ENCODE measurements at places on chromosomes 16 and 17. TPM values are rescaled to one million over a fixed set of nuclear protein-coding genes. Genes with fewer than 3 reads are reported as not detected.

- no peak for DNase-seq
Measured at GRCh38 chr16:81513204-81514040, 68.8 kb downstream of the CMIP start.

DNA sequence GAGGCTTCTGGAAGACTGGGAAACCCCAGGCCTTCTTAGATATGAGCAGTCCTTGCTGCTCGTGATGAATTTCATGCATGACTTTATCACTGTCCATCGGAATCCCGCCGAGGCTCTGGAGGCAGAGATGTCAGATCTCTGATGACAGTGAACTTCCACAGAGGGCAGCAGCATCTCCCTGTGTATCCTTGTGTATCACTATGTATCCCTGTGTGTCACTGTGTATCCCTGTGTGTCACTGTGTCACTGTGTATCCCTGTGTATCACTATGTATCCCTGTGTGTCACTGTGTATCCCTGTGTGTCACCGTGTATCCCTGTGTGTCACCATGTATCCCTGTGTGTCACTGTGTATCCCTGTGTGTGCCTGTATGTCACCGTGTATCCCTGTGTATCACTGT lies 160.2 kb upstream of the CHMP6 start:
- DNase-seq: no peak

CUEDC1 gene
- 44.9 TPM for total RNA-seq

- DNase-seq: no peak
Measured at GRCh38 chr17:17525311-17525710, 29.1 kb upstream of the RASD1 start.

DNA sequence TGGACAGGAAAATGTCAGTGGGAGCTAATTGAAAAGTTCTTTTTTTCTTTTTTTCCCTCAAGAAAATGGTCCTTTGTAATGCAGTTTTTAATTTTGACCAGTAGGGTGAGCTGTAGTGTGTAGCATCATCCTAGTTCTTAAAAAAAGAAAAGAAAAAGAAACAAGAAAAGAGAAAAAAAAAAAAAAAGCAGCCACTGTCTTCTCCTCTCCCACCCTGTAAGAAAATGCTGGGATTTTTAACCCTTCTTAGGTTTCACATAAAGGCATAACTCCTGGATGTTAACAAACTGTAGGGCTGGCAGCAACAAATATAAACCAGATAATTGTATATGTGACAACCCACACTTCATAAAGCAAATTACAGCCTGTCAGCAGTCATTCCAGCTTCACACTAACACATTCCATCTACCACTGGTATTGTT lies 78.1 kb downstream of the SKAP1 start:
- DNase-seq: no peak

SLC5A10 gene
- not detected for total RNA-seq

DNA sequence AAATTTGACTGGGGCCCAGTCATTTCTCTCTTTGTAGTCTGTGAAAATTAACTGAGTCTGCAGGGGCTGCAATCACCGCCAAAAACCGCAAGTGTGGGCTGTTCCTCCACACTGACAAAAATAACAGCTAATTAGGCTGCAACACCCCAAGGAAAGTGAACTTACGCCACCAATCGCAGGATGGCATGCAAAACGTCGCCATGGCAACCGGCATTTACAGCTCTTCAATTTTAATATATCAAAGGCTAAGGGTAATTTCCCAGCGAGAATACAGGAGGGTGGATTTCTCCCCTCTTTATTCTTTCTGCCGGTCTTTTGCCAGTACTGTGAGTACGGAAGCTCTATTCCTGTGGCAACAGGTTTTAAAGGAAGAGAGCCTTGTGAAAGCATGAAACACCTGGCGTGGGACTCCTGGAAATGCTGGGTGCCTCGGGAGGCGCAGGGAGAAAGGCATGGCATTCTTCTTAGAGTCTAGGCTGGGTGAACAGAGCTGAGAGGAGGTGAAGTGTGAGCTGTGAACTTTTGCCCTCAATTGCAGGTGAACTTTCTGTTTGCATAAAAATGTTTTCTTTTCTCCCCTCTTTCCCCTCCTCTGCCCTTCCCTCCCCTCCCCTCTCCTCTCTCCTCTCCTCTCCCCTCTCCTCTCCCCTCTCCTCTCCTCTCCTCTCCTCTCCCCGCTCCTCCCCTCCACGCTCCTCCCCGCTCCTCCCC lies 399.7 kb downstream of the XYLT1 start:
- DNase-seq: peak; percentile 64

GRCh38 chr16:87585442-87586200 lies 16.7 kb upstream of the JPH3 start:
- no peak for DNase-seq

DNA sequence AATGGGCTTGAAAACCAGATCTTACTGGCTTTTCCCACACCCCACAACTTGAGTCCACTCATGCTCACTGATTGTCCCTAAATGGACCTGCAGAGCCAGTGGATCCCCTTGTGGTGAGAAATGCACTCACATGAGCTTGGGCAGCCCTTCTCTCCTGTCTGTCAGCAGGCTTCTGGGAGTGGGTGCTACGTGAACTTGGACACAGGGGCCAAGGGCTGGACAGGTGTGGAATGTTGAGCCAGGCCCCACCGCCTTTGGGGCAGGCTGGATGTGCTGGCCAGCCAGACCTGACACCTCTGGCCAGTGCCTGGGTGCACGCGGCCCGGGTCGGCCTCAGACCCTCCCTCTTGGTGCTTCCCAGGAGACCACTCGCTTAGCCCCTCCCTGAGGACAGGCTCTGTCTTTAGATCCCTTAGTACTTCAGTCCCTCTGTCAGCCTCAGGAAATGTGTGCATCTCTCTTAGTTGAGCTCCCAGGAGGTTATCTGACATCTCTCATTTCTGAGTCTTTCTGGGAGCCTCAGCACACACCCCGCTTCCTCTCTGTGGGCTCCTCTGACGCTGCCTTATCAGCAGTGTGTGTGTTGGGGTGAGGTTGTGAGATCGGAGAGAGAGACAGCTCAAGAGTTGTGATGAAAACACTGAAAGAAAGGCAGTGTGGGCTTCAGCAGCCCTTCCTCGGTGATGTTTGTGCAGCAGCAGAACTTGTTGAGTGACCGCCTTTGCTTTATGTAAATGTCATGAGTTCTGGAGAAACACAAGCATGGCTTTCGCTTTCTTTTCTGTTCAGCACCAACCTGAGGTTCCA lies 117.0 kb downstream of the RAB11FIP4 start:
- DNase-seq: no peak

- DNase-seq: no peak
Measured at GRCh38 chr17:66185862-66186261, 6.1 kb downstream of the CEP112 start.

DNA sequence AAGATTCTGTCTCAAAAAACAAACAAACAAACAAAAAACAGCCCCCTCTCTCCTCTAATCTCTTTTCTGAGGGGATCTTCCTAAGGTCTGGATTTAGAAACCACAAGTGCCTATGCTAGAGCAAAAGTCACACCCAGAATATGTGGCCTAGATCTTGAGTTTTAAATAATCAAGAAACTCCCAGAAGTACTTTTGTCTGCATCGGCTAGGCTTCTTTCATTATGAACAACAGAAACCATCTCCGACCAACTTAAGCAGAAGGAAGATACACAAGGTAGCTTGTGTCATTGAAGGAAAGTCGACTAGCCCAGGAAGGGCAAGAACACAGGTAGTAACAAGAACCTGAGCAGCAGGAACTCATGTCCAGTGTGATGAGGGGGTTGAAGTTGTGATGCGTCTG lies 73.9 kb upstream of the KIFC3 start:
- no peak for DNase-seq

RBFOX1 gene
- total RNA-seq: 1.3 TPM

All from prostate gland (tissue), 2 donors.